Hepatocyte (in vitro differentiated cells): ENCODE measurements at places on chromosomes 11 and 22. TPM values are rescaled to one million over a fixed set of nuclear protein-coding genes. Genes with fewer than 3 reads are reported as not detected.

The TSPAN32 gene
- 1.5 and 5.0 TPM in 2 replicates for total RNA-seq

The MS4A4A gene
- 1.8 and 5.3 TPM in 2 replicates for total RNA-seq

The PDE2A gene
- 2.2 and 3.5 TPM in 2 replicates for total RNA-seq

The SCUBE2 gene
- 8.6 and 14.2 TPM in 2 replicates for total RNA-seq

The TUB gene
- total RNA-seq = 14.9 and 18.7 TPM in 2 replicates

The GLB1L2 gene
- total RNA-seq = 3.7 and 3.9 TPM in 2 replicates

- no peaks in the 10 kb centered on the region for H3K36me3 ChIP-seq
- H3K4me1 ChIP-seq = no peaks in the 10 kb centered on the region
- no peaks in the 10 kb centered on the region for H3K27me3 ChIP-seq
- H3K27ac ChIP-seq = no peak overlapping the region
Measured at GRCh38 chr11:119305556-119306372, 11.2 kb downstream of the MCAM start.

- DNase-seq = peak; percentile 83
- no peaks in the 10 kb centered on the region for H3K4me1 ChIP-seq
- H3K27ac ChIP-seq = no peak overlapping the region
- H3K4me3 ChIP-seq = no peak overlapping the region
- H3K36me3 ChIP-seq = no peaks in the 10 kb centered on the region
Measured at GRCh38 chr11:83292709-83293456, 6.7 kb upstream of the CCDC90B start.

DNA sequence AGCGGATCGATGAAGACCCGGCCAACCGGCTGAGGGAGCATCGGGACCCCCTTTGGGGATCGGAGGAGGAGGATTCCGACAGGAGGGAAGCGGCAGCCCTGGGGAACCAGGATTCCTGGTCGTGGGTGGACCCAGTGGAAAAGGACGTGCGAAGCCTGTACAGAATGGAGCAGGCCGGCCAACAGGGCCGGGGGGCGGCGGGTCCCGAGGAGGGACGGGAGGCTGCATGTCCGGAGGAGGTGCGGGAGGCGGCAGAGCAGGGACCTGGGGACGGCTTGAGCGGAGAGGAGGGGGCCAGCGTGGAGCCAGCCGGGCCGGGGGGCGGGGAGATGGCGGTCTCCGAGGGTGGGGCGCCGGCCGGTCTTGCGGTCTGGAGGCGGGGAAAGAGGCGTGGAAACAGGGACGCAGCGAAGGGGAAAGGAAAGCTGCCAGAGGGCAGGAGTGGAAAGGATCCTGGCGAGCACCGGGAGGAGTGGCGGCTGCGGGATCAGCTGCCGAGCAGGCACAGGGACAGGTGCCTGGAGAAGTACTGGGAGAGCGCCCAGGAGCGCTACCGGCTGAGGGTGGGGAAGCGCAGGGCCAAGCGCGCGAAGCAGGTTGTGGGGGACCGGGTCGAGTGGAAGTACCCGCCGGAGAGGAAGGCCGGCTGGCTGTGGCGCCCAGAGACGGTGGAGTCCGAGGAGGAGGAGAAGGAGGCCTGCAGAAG lies at the start of gene ANO5:
TSS of gene ANO5 (plus strand) at position 444 of the 706 bp plus-strand sequence. CDS start 408 bp downstream, outside the sequence.
- no peaks in the 10 kb centered on the region for H3K4me1 ChIP-seq
- H3K27me3 ChIP-seq = no peaks in the 10 kb centered on the region
- peak within 1 kb of the TSS; percentile 81 for H3K27ac ChIP-seq
- DNase-seq = peak; percentile 78

GRCh38 chr11:76293189-76293631 lies 86.9 kb upstream of the WNT11 start:
- H3K27me3 ChIP-seq = no peaks in the 10 kb centered on the region
- H3K4me1 ChIP-seq = no peaks in the 10 kb centered on the region
- no peak overlapping the region for H3K4me3 ChIP-seq
- no peak overlapping the region for H3K27ac ChIP-seq

DNA sequence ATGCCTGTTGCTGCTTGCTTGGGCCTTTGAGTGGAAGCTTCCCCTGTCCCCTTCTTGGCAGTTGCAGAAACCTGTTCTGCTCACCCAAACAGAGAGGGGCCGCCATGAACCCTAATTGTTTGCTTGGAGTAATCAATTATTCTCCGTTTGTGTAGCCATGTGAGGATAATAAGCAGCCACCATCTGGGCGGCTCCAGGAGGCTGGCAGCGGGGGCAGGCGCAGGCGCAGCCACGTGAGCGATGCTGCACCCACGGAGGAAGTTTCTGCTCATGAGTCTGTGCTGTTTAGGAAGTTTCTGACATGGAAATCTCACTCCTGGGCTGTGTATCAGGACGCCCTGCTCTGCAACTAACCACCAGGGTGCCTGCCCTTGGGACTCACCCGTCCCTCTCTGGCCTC lies 90.1 kb downstream of the MPPED1 start:
- H3K27me3 ChIP-seq = no peaks in the 10 kb centered on the region
- H3K4me1 ChIP-seq = no peaks in the 10 kb centered on the region
- no peak for DNase-seq
- H3K36me3 ChIP-seq = no peaks in the 10 kb centered on the region
- H3K4me3 ChIP-seq = no peak overlapping the region
- no peak overlapping the region for H3K27ac ChIP-seq

GRCh38 chr22:29308791-29309262 lies 2.4 kb downstream of the GAS2L1 start:
- no peaks in the 10 kb centered on the region for H3K36me3 ChIP-seq
- H3K4me1 ChIP-seq = peaks cover 11% of the 10 kb centered on the region
- no peak overlapping the region for H3K4me3 ChIP-seq

GRCh38 chr11:2740275-2740940 lies 40.6 kb upstream of the KCNQ1OT1 start:
- H3K27me3 ChIP-seq = no peaks in the 10 kb centered on the region
- DNase-seq = no peak
- no peak overlapping the region for H3K4me3 ChIP-seq
- peak overlapping the region; percentile 92 for H3K27ac ChIP-seq
- peaks cover 57% of the 10 kb centered on the region for H3K4me1 ChIP-seq

- peak overlapping the region; percentile 75 for H3K27ac ChIP-seq
- no peak for DNase-seq
- H3K4me3 ChIP-seq = no peak overlapping the region
- peaks cover 18% of the 10 kb centered on the region for H3K4me1 ChIP-seq
- H3K27me3 ChIP-seq = no peaks in the 10 kb centered on the region
Measured at GRCh38 chr11:120401506-120401905, 65.3 kb downstream of the ARHGEF12 start.

- H3K4me3 ChIP-seq = peak overlapping the region; percentile 46
- peaks cover 4% of the 10 kb centered on the region for H3K4me1 ChIP-seq
- DNase-seq = peak; percentile 84
- H3K27ac ChIP-seq = peak overlapping the region; percentile 32
- no peaks in the 10 kb centered on the region for H3K36me3 ChIP-seq
Measured at GRCh38 chr11:107017433-107018218, 650 bp downstream of the GUCY1A2 start.

DNA sequence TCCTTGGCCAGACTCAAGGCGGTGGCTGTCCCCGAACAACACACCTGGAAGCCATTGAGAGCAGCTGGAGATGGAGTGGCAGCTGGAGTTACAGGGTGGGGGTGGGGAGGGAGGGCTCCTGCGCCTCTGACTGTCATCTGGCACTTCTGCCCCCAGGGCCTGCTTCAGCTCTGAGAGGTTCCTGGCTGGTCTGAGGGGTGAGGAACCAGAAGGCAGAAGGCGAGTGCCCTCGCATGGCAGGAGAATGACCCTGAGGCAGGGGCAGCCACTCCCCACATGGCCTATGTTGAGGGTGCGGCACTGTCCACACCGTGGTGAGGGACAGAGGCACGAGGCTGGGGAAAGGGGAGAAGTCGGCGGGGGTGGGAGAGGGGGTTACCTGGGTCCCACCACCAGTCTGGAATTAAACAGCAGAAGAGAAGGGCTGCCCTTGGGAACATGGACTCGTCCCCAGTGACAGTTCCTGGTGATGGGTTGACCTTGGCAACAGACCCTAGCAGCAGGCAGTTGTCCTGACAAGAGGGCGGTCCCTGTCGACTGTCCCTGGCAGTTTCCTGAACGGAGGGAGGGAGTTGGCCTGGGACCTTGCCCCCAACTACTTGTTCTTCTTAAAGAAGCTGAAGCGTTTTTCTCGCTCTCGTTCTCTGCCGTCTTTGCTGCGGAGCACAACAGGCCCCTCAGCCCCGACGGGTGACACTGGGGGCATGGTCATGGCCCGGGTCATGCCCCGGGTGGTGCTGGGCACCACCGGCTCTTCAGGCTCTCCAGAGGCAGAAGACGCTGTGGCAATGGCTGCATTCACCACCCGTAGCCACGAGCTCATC lies 7.8 kb upstream of the RBM4B start:
- no peak for DNase-seq
- H3K36me3 ChIP-seq = no peaks in the 10 kb centered on the region
- no peaks in the 10 kb centered on the region for H3K27me3 ChIP-seq

DNA sequence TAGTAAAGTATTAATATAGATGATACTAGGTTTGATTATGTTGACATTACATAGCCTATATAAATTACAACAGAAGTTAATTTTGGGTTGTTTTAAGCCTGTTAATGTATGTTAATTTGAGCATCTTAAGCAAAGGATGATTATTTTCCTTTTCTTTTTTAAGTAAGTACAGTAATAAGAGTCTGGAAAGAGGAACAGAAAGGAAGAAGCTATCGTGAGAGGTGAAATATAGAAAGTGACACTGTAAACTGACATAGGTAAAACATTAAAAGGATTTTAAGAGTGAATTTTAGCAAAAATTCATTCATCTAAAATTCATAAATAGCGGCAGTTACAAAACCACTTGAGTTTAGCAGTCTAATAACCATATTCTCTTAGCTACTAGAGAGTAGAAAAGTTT lies 45.5 kb downstream of the FAR1 start:
- H3K27ac ChIP-seq = no peak overlapping the region
- no peak overlapping the region for H3K4me3 ChIP-seq
- DNase-seq = no peak
- no peaks in the 10 kb centered on the region for H3K36me3 ChIP-seq

GRCh38 chr11:10125522-10126133 lies 168.4 kb downstream of the SBF2 start:
- no peak for DNase-seq
- H3K4me1 ChIP-seq = no peaks in the 10 kb centered on the region
- H3K27me3 ChIP-seq = no peaks in the 10 kb centered on the region

DNA sequence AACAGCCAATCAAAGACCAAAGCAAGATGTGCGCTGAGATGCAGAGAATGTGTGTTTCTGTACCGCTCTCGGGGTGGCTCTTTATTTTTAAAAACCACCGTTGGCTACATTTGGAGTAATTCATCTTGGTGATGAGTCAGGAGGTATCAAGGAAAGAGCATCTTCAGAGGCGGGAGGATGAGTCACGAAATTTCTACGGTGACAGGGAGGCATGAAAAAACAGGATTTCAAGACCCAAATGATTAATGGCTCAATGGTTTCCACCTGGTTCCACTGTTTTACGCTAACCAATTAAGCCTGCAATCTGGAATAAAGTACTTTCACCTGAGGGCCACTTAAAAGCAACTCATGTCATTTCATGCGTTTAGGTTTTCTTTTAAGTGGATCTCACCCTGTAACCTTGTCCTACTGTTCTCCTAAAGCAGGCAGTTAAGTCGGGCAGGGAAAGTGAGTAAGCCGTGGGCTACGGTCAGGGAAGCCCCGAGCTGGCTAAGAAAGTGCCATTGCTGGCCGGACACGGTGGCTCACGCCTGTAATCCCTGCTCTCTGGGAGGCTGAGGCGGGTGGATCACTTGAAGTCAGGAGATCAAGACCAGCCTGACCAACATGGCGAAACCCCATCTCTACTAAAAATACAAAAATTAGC lies 74.6 kb downstream of the CELSR1 start:
- no peaks in the 10 kb centered on the region for H3K36me3 ChIP-seq
- H3K4me3 ChIP-seq = no peak overlapping the region
- H3K27me3 ChIP-seq = no peaks in the 10 kb centered on the region
- peak overlapping the region; percentile 38 for H3K27ac ChIP-seq
- H3K4me1 ChIP-seq = no peaks in the 10 kb centered on the region

- H3K27ac ChIP-seq = peak overlapping the region; percentile 91
- no peak overlapping the region for H3K4me3 ChIP-seq
- no peaks in the 10 kb centered on the region for H3K27me3 ChIP-seq
- DNase-seq = no peak
- H3K4me1 ChIP-seq = peaks cover 44% of the 10 kb centered on the region
- no peaks in the 10 kb centered on the region for H3K36me3 ChIP-seq
Measured at GRCh38 chr11:8811571-8811970, 99.4 kb upstream of the AKIP1 start.
